ENCODE measurements at places on chromosomes 2 and 18.

GRCh38 chr2:54575379-54575888 lies 119.3 kb downstream of the SPTBN1 start:
- no peak for DNase-seq

DNA sequence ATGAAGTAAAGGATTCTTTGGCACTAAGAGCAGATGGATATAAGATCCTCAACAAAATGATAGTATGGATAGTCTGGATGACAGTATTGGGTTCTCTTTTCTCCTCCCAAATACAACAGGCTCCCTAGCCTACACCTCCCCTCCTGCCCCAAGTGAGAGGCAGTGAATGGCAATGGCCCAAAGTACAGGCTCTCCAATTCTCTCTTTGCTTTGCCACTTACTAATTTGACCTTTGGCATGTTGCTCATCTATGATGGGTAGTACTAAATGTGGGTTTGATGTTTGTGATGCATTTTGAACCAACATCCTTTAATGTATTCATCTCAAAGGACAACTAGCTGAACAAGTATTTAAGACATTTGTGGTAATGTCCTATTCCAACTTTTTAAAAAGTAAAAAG lies 65.9 kb downstream of the EIF5B start:
- no peak for DNase-seq

DNA sequence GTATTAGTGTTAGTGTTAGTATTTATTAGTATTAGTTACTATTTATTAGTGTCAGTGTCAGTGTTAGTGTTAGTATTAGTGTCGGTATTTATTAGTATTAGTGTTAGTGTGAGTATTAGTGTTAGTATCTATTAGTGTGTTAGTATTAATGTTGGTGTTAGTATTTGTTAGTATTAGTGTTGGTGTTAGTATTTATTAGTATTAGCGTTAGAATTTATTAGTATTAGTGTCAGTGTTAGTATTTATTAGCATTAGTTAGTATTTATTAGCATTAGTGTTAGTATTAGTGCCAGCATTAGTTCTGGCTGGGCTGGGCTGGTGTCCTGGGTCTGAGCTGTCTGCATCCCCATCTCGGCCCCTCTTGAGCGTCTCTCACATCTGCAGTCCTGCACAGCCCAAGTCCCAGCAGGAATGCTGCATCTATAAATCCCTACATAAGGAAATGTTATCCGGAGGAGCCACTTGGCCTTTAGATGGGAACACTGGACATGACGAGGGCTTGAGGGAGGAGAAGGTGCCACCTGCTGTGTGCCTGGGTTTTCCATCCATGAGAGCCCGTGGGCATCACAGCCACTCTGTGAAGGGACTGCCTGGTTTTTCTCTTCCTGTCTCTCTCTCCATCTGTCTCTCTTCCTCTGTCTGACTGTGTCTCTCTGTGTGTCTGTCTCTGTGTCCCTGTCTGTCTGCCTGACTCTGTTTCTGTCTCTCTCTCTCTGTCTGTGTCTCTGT lies 33.6 kb downstream of the TWIST2 start:
- no peak for DNase-seq

DNA sequence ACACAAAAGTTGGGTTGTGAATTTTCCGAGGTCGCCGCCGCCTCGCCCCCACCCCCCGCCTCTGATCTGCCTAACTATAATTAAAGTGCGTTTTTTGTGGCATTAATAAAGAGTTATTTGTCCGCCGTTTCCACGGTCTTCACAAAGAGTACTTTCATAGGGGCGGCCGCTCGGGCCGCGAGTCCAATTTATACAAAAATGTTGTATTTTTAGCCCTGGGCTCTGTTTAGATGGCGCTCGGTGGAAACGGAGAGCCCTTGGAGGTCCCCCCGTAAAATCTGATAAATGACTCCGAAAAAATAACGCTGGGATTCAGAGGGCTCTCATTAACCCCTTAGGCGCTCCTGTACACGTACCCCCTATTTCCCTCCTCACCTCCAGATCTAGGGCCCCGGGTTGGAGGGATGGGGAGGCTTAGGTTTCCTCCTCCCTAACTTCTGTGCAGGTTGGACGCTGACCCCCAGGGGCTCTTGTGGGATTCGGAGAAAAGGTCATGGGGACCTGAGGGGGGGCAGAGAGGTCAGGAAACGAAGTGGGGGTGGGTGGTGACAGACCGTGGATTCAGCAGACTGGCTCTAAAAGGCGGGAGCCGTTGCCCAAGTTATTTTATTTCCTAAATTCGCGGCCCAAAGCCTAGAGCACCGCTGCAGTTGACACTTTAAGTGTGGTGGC lies 1.9 kb downstream of the CYP26B1 start:
- no peak for DNase-seq

DNA sequence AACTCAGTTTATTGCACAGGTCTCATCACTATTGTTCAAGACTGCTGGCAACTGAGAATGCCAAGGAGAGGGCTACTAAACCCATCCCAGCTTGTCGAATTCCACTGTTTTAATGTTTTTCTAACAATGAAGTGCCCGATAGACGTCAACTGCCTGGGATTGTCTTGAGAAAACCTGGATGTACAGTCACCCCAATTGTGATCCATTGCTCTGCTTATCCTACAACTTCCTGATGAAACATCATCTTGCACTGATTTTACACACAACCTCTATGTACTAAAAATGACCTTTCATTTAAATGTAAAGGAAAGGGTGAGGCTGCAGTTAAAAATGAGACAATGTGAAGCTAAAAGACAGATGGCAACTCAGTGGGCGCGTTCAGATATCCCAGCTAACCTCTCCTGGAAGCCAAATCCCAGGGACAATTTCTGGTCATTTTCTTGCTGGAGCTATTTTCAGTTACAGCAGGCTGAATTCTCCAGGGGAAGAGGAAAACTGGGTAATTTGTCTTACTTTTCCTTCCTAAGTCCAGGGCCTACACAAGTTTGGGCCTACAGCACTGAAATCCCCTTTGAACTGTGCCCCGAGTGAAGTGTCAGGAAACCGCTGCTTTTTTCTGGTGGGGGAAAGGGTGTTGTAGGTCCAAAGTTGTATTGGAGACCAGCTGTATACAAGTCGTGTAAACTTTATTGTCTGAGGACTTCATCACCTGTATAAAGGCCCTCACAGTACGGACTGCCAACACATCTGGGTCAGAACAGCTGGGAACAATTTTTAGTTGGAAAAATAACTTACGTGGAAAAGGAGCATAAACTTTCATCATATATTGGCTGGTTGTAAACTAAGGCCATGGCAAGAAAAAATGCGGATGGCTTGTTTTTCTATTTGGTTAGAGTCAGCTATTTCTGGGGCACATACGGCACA lies 68.9 kb upstream of the LTBP1 start:
- no peak for DNase-seq

DNA sequence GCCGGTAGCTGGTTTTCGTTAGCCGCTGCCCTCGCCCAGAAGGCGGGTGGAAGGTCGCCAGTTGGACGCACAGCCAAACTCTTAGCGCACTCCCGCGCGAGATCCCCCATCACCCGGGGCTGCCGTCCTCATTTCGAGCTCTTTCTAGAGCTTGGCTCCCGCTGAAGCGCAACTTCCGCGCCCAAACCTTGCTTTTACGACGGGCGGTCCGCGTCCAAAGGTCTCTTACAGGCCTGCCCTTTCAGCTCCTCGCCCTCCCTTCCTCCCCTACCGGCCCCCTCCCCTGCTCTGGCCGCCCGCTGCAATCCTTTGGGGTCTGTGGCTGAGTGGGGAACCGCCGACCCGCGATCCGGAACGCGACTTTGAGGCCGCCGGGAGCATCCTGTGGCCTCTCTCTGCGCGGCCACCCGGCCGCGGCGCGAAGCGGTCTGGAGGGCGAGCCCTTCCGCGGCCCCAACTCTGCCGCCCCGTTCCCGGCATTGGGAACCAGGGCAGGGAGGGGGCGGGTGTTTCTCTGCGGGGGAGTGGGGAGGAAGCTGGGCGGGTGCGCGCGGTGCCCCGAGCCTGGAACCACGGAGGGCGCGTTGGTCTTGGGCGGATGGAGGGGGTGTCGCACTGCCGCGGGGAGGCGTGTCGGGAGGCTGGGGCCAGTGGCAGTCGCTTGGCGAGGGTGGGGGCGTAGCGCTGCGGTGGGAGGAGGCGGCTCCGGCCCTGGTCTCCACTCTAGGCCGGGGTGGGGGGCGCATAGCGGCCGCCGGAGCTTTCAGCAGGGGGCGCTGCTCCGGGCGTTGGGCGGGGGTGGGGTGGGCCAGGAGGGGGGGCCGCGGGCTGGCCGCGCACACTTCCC lies at the start of gene GDF7:
TSS of gene GDF7 (plus strand) at position 841 of the 847 bp plus-strand sequence. CDS start 96 bp downstream, outside the sequence.
- DNase-seq = no peak

- no peak for DNase-seq
These were observed 32.6 kb upstream of the E2F6 start for GRCh38 chr2:11498543-11499034.

GRCh38 chr2:108923019-108923700 lies 65.9 kb downstream of the EDAR start:
- no peak for DNase-seq

DNA sequence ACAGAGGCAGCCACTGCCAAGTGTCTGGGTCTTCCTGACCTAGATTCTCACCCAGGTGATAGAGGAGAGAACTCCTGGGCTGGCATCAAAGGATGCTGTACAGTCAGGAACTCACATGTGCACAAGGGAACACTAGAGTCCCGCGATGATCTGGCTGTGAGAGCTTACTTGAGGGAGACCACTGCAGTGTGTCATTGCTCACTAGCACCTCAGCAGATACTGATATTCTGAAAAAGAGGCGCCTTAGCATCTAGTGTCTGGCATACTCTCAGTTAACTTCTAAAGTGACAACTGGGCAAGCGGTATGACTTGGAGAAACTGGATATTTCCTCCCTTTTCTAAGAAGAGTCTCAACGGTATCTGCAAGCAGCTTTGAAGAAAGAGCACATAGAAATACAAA lies 189.9 kb downstream of the CMPK2 start:
- no peak for DNase-seq
